ENCODE measurements at places on chromosomes 16 and 17.

DNA sequence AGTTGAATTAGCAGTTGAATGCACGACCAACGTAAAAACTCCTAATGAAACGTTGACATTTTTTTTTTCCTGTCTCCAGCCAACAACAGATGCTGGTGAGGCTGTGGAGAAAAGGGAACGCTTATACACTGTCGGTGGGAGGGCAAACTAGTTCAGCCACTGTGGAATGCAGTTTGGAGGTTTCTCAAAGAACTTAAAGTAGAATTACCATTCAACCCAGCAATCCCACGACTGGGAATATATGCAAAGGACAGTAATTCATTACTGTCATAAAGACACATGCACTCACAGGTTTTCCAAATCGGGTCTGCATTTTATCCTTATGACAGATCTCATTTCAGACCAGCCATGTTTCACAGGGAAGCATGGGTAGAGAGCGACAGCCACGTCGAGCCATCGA lies 3.5 kb upstream of the WFDC1 start:
- DNase-seq = no peak

DNA sequence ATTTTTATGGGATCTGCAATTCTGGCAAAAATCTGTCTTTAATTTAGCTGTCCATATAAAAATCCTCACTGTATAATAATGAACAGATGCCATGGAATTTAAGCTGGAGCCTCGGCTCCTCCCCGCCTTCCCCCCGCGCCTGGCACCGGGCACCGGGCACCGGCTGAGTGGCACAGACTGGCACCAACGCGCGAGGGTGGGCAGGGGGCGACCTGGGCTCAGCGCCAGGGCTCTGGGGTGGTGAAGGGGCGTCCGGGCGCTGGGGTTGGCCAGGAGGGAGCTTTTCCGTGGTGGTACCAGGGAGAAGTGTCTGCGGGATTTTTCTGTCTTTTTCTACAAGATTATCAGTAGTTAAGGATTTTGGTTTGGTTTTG lies 9.1 kb downstream of the NEUROD2 start:
- DNase-seq = no peak

- no peak for DNase-seq
Measured at GRCh38 chr17:39629494-39629880, 2.7 kb downstream of the PPP1R1B start.

DNA sequence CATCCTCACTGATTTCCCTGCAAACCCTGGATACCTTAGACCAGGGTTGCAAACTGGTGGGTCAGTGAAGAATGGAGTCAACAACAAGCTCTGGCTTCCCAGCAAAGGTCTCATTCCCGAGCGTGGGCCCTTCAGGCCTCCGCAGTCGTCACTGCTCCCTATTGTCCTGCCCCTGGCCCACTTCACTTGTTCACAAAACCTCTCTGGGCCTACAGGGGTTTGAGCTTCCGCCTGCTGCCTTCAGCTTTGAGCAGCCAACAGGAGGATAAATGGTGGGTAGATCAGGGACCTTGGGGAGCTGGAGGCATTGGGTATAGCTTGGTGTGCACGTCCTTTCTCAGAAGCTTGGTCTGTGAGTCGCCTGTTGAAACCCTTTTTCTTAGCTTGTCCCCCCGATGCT lies 148.8 kb downstream of the KATNIP start:
- no peak for DNase-seq

GRCh38 chr16:87015021-87015420 lies 302.2 kb downstream of the C16orf95 start:
- DNase-seq = no peak

- DNase-seq = no peak
Measured at GRCh38 chr17:71180801-71181385, 939.9 kb upstream of the SOX9 start.

GRCh38 chr16:72162105-72162692 lies 9.8 kb downstream of the PMFBP1 start:
- DNase-seq = no peak
